HT-29 (cell line): ENCODE measurements at places on chromosomes 7 and 10.

- DNase-seq = peak; percentile 59
Observed at GRCh38 chr7:149381245-149381644, 79.6 kb downstream of the ZNF777 start.

DNA sequence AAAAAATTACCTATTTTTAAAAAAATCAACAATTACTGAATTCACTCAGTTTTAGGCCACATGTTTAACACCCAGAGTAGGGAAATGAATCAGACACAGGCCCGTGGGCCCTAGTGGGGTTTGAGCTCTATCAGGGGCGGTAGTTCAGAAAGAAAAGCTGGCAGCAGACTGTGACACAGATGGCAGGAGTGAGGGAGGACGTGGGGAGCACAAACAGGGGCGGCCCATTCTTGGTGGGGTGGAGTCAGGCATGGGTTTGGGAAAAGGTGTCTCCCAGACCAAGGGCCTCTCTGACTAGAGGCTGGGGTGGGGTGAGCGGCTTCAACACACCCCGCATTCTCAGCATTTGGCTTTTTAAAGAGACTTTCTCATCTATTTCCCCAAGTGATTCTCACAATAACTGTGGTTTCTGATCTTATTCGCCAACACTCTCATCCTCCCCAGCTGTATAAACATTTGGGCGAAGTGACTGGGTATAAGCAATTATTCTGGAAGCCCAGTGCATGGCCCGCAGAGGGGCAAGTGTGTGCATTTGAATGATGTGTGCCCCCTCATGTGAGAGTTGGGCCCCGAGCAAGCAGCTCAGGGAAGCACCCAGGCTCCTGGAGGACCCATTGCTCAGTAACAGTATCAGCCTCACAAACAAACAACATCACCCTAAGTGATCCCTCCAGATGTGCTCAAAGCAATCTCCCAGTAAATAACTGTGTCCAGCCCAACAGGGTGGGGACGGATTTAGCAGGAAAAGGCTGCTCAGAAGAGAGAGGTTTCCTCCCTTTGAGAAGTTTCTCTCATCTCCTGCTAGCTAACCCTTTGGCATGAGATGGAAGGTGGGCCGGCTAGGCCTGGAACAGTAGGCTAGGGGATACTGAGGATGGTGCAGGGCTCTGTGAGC, 437.6 kb upstream of the ZMIZ1 start:
- DNase-seq = no peak

DNA sequence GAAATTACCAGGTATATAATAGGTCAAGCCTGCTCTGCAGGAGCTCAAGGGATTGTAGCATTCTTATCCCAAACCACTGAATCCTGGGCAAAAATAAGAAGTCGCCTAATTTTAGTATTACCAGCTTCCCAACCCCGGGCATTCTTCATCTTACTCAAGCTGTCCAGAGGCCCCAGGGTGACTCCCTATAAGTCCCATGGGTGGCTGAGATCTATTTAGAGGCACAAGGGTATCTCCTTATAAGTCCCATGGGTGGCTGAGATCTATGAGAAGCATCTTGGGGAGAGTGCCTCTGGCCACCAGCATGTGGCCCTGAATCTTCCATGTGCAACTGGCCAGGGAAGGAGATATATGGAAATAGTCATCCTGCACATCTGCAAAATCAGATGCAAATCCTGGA, 38.9 kb downstream of the PRSS2 start:
- DNase-seq = no peak

GRCh38 chr10:107230887-107231286, 66.4 kb upstream of the SORCS1 start:
- DNase-seq = no peak

DNA sequence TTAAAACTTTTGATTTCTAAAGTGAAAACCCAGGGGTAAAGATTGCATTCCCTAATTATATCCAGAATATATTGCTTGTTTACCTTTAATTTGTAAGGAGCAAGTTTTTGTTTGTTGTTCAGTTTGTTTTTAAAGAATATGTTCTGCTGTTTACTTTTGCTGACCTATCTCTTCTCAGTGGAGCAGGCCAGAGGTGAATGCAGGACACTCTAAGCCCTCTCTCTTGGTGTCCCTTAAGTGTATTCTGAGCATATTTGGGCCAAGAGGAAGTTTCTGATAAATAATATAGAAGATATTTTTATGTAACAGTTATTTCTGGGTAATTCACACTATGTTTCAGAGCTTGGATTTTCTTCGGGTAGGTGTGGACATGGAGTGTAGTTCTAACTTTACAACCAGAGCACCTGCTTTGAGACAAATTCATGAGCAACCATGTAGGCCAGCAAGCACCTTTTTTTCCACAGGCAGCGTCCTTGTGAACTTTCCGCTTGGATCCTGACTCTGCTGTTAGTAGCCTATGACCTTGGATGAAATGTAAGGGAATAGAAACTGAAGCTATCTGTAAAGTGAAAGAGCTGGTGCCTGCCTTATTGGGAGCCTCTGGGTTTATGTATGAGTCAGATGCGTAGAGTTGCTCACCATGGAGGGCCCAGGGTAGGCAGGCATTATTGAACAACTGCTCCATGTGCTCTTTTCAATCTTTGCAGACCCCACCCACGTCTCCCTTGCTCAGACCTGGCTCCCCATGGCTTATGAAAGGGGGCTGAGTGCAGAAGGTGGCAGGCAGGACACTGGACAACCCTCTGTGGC, 16.1 kb downstream of the OGDH start:
- no peak for DNase-seq

GRCh38 chr10:18860631-18861240, 187.9 kb upstream of the MALRD1 start:
- no peak for DNase-seq

- no peak for DNase-seq
Observed at GRCh38 chr10:122182308-122182707, 88.8 kb upstream of the BTBD16 start.

DNA sequence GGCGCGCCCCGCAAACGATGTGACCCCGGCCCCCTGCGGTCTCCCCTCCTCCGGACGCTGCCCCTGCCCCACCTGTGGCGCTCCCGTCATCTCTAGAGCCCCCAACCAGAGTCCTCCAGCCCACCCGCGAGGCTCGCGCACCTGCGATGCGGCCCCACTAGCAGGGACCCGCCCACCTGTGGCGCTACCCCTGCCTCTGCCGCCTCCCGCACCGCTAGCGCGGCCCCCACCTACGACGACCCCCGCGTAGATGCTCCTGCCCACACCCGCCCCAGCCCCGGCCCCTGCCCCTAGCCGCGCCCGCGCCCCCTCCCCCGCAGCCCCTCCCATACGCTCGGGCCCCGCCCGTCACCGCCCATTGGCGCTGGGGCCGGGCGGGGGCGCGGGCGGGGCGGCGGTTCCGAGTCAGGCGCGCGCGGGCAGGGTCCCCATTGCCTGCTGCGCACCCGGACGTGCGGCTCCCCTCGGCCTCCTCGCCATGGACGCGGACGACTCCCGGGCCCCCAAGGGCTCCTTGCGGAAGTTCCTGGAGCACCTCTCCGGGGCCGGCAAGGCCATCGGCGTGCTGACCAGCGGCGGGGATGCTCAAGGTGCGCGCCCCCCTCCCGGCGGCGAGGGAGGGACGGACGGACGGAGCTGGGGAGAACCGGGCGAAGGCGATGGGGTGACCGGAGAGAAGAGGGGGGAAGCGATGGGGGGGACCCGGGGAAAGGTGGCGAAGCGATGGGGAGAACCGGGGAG, at the start of gene PFKP:
TSS of gene PFKP (plus strand) at position 431 of the 741 bp plus-strand sequence. CDS start at position 479, 48 bp downstream.
- no peak for DNase-seq

GRCh38 chr10:119598397-119598796, 1.6 kb upstream of the TIAL1 start:
- DNase-seq = no peak

DNA sequence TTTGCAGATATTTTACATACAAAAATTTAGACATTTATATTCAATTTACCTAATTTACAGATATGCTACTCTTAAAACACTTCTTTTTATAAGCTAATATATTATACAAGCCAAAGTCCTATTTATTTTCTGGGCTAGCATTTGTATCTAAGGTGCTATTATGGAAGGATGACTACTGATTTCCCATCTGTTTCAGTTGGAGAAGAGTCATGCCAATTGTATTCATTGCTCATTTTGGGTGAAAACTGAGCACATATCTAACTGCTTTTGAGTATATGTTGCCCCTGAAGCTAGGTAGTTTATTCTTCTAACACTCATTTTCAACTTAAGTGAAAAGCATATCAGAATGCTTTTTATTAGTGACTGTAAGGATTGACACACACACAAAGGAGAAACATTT, 172.9 kb downstream of the CDK14 start:
- DNase-seq = no peak

GRCh38 chr7:4665661-4666060, 16.4 kb upstream of the FOXK1 start:
- DNase-seq = no peak

- DNase-seq = no peak
Observed at GRCh38 chr7:159071260-159071659, 73.4 kb downstream of the VIPR2 start.

- peak; percentile 99 for DNase-seq
Observed at GRCh38 chr10:110918643-110919348, at the start of gene BBIP1. BBIP1 (minus strand) TSS chr10:110919180; CDS start chr10:110918157, 1,023 bp downstream.

- no peak for DNase-seq
Observed at GRCh38 chr7:34844936-34845665, 187.1 kb downstream of the NPSR1 start.

DNA sequence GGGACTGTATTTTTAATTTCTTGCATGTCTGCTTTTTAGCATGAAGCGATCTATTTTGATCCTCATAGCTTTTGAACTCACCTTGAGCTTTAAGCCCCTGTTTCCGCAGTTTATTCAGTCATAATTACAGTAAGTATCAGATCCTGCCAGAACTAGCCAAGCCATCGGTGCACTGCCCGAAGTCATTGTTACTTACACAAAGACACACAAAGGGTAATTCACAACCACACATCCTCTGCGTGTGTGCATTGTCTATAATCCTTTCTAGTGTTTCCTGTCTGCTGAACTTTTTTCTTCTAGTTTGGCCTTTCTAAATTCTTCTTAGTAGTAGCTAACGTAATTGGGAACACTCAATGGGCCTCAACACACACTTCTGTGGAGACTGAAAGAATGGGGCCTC, 133.0 kb downstream of the SFMBT2 start:
- no peak for DNase-seq

DNA sequence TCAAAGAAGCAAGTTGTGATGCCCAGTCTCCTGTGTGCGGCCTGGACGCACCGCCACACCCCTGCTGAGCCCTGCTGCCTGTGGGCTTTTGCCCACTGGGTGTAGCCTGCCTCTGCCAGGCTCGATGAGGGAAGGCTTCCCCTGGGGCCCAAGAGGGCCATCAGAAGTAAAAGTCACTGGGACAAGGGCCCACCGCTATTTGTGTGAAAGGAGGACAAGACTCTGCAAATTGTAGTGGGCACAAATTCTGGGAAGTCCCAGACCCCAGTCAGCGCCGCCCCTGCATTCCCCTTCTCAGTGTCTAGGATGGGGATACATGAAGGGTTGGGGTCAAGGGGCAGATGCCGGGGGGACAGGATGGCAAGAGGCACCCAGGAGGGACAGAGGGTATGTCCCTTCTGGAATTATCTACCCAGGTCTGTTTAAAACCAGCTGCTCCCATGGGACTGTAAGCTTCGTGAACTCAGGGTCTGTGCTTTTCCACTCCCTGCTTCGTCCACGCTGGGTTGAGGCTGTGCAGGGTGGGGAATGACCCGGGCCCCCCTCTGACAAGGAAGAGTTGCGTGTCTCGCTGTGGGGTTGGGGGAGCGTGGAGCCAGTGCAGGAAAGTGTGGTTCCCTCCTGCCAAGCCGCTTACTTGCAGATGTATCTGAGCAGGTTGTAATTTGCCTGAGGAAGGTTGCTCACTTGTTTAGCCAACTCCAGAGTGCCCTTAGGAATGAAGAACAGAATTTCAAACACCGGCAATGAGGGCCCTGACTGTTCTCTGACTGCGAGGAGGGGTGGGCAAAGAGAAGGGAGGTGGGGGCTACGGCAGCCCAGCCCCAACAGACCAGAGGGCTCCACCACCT, 147.2 kb downstream of the MAPK8 start:
- DNase-seq = no peak

DNA sequence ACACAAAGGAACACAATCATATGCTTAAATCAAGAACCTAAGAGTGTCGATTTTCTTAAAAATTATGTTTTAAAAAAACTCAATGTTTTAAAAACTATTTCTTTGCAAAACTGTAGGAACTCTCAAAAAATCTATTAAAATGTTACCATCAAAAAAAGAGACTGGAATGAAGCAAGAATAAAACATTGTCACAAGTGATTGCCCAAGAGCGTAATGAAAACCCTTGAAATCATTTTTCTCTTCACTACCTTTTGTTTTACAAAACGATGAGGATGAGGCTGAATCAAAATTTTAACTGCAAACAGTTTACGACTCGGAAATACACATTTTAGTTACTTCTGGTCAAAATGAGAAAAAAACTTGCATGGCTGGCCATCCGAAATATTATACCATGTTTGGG, 855 bp downstream of the YME1L1 start:
- no peak for DNase-seq

DNA sequence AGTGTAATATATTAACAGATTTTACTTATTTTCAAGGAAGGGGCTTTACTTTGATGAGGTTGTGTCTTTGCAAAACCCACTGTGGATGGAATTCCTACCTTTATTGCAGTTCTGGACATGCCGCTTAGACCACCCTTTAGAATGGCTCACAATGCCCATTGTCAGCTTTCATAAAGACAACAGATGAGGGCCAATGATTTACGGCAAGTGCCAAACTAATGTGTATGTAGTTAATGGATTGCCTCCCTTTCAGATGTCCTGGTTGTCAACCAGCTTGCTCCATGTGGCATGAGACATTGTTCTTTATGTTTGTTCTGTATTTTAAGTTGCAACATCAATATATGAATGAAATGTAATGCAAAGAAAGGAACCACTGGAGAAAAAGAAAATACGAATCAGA, 35.0 kb upstream of the ELMO1 start:
- no peak for DNase-seq

- no peak for DNase-seq
Observed at GRCh38 chr10:13117841-13118783, 18.1 kb downstream of the OPTN start.

DNA sequence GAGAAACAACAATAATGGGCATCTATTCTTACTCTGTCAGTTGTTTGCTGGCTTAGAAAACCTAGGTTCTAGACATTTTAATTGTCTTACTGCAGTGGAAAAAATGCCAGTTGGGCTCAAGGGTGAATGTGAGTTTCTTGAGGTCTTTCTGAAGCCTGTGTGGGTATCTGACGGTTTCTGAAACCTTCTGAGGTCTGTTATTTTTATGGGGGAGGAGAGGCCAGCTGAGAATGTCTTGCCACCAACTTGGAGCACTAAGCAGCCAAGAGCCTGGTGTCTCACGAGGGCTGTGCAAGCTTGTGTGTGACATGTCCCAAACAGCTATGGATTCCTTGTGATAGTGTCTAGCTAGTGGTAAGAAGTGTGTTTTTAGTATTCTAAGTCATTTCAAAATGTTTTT, 24.2 kb upstream of the DDC start:
- no peak for DNase-seq
